ENCODE measurements at places on chromosomes 7 and 10.

DNA sequence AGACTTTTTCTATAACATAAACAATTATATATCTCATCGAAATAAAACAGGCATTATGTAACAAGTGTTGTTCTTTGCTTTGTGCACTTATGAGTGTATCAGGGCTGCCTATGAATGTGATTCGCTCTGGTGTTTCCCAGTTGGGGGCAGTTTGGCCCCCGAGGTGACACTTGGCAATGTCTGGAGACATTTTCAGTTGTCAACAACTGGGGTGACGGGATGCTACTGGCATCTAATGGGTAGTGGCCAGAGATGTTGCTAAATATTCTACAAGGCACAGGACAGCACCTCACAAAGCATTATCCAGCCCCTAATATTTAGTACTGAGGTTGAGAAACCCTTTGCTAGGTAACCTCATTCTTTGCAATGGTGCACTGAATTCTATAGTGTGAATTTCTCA is 83.3 kb downstream of the PLCE1 start:
- DNase-seq: no peak

- no peak for DNase-seq
These were observed 11.7 kb downstream of the ARHGAP19 start for GRCh38 chr10:97280783-97281182.

- DNase-seq: no peak
These were observed 820.6 kb downstream of the CCSER2 start for GRCh38 chr10:85148693-85149640.

DNA sequence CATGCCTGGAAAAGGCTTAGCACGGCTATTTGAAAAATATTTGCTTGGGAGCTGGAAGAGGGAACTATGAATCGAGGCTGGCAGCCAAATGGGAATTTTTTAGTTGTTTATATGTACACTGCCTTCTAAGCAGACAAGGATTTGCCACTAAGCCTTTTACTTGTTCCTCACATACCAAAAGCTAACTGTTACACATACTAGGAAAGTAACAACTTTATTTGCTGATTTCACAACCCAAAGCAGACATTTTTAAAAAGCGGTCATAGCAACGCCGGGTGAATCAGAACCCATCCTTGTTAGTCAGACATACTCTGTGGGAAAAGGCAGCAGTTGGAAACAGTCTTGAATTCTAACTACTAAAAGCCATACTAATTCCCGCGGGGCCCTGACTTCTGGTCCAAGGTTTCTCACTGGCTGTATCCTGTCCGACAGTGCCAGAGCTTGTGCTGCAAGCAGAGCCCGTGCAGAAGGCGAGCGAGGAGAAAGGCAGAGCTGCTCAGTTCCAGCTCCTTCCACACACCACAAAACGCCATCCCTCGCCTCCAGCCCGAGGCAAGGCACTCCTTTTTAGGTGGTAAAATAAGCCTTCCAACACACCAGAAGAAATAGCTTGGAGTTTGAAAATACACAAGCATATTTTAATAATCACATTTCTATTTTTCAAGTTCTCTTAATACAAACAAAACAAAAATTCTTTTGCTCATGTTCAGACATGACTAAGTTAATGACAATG is 89.2 kb downstream of the RNF216 start:
- DNase-seq: peak; percentile 32

DNA sequence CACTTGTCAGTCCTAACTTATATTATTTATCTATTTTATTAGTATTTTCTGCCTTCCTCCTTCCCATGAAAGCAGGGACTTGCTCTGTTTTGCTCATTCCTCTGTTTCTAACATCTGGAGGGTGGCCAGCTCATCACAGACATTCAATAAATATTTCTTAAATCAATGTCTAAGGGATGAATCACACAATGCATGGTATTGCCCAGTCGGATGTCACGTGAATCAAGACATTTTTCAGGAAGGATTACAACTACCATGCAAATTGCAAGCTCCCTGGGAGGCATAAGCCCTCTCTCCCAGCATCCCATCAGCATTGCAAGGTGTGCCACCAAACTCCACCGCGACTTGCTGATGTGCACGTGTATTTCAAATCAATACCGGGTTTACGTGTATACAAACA is 146.6 kb upstream of the RNF32 start:
- no peak for DNase-seq

DNA sequence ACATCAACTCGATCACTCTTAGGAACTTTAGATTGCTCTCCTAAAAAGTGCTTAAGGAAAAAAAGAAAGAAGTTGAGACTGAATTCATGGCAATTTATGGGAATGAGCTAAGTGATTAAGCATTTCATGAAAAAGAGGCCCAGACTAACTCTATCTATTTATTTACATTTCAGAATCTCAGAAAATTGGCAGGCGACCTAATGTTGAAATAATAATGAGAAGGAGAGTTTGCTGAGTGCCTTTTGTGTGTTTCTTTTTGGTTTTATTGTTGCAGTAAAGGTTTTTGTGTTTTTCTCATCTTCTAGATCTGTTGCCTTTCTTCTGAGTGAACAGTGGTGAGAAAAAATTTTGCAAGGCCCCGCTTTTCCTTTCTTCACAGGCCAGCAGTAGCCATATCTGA is 3.8 kb downstream of the GRK5 start:
- DNase-seq: no peak

- DNase-seq: no peak
These were observed 43.0 kb upstream of the HECTD2 start for GRCh38 chr10:91367127-91367531.

GRCh38 chr7:107020400-107020799 is 24.1 kb upstream of the PRKAR2B start:
- DNase-seq: no peak

DNA sequence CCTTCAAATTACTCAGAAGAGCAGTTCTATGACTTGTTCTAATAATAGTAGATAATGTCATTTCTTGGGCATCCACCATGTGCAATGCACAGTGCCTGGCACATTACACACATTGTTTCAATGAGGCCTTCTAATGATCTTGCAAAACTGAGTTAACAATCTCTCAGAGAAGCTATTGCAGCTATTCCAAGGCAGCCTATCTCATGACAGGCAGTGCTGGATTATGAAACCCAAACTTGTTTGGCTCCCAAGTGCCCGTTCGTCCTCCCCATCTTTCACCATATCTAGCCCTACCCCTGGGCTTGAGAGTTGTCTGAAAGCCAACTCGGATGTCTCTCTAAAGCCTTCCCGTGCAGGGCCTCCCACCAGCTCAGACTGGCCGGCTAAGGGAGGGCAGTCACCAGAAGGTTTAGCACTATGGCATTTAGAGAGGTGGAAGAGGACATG is 405.1 kb downstream of the PLXNA4 start:
- no peak for DNase-seq

GRCh38 chr7:121609208-121609607 is 213.1 kb upstream of the FAM3C start:
- DNase-seq: no peak

GRCh38 chr10:49212076-49212475 is 23.9 kb upstream of the TMEM273 start:
- DNase-seq: no peak

- DNase-seq: no peak
These were observed 181.3 kb downstream of the TAX1BP1 start for GRCh38 chr7:27921081-27921836.

- no peak for DNase-seq
These were observed 133.5 kb downstream of the SGMS1 start for GRCh38 chr10:50490241-50490640.

GRCh38 chr10:132591166-132591971 is 53.8 kb downstream of the INPP5A start:
- no peak for DNase-seq

DNA sequence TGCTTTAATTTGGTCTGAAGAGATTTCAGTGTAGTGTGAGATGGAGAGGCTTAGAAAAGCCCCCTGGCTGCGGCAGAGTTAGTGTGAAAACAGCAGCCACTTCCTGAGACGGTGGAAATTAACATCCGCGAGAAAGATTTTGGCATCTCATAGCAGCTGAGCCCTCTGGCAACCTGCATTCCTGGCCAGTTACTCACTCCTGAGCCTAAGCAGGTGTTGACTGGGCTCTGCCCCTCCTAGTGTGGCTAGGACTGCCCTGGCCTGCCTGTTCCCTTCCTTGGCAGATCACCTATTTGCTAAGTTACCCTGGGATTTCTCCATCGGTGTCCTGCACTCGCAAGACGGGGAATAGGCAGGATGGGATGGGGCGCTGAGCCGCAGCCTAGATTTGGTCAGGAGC is 57.6 kb upstream of the LMTK2 start:
- no peak for DNase-seq

- DNase-seq: no peak
These were observed 28.3 kb downstream of the ZNF365 start for GRCh38 chr10:62402508-62402907.

DNA sequence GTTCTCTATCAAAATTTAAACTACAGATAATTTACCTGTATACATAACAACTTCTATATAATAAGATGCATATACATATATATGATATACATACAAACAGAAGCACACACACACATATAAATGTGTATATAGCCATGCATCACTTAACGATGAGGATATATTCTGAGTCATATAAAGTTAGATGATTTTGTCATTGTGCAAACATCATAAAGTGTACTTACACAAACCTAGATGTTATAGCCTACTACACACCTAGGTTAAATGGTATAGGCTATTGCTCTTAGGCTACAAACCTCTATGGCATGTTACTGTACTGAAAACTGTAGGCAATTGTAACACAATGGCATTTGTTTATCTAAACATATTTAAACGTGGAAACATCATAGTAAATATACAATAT is 937.6 kb upstream of the KCND2 start:
- DNase-seq: no peak

DNA sequence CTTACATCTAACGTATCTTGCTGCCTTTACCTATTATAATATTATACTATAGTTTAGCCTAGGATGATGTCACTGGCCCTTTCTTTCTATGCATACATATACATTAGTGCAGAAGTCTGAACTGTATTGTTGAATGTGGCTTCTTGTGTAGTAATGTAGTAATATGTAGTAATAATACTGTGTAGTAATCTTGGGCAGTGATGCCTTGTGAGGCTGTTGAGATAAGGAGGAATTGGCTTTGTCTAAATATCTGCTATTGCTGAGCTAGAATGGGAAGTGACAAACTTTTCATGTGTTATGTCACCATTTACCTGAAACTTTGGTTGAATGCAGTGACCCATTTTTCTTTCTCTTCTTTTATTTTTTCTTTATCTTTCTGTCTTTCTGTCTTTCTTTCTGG is 11.0 kb downstream of the GLCCI1 start:
- no peak for DNase-seq

DNA sequence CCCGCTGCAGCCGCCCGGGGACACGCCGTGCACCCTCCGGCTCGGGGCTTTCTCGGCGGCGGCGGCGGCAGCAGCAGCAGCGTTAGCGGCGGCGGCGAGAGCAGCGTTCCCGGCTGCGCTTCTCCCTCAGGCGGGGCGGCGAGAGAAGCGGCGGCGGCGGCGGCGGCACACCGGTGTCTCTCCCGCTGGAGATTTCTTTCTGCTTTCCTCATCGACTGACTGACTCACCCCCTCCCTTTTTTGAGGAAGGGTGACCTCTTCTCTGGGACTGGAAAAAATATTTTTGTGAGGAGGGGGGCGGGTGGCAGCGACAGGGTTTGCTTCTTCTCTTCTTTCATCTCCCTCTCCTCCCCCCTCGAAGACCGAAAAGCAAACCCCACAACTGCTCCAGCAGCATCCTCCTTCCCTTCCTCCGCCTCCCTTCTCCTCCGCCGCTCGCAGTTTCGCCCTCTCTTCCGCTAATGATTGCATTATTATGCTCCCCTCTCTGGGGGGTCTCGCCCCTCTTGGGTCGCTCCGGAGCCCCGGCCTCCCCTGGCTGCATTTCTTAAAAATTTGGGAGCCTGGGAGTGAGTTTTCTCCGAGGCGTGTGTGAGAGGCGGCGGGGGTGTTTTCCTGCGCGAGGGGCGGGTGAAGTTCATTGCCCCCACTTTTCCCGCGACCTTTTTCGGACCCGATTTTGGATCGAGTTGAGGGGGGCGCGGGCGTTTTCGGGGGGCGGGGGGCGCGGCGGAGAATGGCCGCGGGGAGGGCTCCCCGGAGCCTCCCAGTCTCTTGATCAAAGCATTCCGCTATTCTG is 411 bp downstream of the AUTS2 start:
- DNase-seq: no peak

GRCh38 chr10:33553748-33554571 is 219.5 kb upstream of the NRP1 start:
- no peak for DNase-seq

Data from CD4-positive, alpha-beta T cell treated with Interleukin-1 beta for 1 hour (primary cell).